Activated CD8-positive, alpha-beta T cell treated with anti-CD3 and anti-CD28 coated beads, Interleukin-2, amount 10 ng/mL, durations not matched to agents 7 days and 5 days (primary cell): ENCODE measurements at places on chromosomes 4 and X. TPM values are rescaled to one million over a fixed set of nuclear protein-coding genes. Genes with fewer than 3 reads are reported as not detected.
A peak's percentile ranks its signal among the peaks of the same experiment; 100 is the strongest.

The DDX53 gene
- not detected for total RNA-seq

The UGT2B10 gene
- not detected for total RNA-seq

The ADGRG4 gene
- not detected for total RNA-seq

The RAB33A gene
- 32.7 TPM for total RNA-seq

The GAGE12E gene
- not detected for total RNA-seq

The TMEM192 gene
- 6.7 TPM for total RNA-seq

The SPATA4 gene
- not detected for total RNA-seq

The NHS gene
- total RNA-seq: 1.7 TPM

The NKX6-1 gene
- total RNA-seq: not detected

The SH2D1A gene
- total RNA-seq: 42.0 TPM

The POF1B gene
- total RNA-seq: not detected

The BCORL1 gene
- 9.7 TPM for total RNA-seq

The NDNF gene
- total RNA-seq: not detected

The ANXA3 gene
- 4.2 TPM for total RNA-seq

The FAM53A gene
- 0.91 TPM for total RNA-seq

DNA sequence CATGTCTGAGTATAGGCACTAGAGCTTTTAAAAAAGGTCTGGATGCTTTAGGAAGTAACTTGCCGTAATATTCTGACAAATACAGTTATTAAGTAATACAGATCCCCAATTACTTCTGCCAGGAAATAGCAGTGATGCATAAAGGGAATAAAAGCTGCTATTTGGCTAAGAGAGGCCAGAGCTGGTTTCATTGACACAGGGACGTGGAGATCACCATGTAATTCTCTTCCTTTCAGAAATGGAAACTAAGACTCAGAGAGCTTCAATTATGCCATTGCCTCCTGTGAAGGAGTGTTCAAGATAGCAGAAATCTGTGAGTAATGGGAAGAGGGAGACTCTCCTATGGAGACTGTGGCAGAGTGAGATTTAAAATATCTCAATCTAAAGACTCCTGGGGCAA is 238.1 kb downstream of the SLITRK2 start:
- no peak overlapping the region for H3K27ac ChIP-seq
- H3K4me3 ChIP-seq: no peak overlapping the region
- no peaks in the 10 kb centered on the region for H3K27me3 ChIP-seq
- DNase-seq: no peak

- H3K27ac ChIP-seq: no peak overlapping the region
- no peaks in the 10 kb centered on the region for H3K27me3 ChIP-seq
- no peaks in the 10 kb centered on the region for H3K36me3 ChIP-seq
- no peaks in the 10 kb centered on the region for H3K4me1 ChIP-seq
These were observed 113.7 kb upstream of the NEXMIF start for GRCh38 chrX:75038925-75039324.

GRCh38 chr4:95580226-95580625 is 31.5 kb upstream of the UNC5C start:
- H3K27me3 ChIP-seq: no peaks in the 10 kb centered on the region
- DNase-seq: no peak
- H3K4me3 ChIP-seq: no peak overlapping the region
- H3K4me1 ChIP-seq: no peaks in the 10 kb centered on the region

DNA sequence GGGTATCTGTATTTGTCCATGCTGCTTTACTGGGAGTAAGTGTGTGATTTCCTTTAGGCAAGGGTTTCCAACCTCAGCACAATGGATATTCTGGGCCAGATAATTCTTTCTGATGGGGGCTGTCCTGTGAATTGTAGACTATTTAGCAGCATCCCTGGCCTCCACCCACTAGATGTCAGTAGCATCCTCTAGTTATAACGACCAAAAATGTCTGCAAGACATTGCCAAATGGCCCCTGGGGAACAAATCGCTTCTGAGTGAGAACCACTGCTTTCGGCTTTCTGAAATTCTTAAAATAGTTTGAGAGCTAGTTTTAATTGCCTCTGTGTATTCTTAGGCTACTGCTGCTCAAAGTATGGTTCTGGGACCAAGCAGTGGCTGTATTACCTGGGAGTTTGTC is 81.2 kb upstream of the GPM6B start:
- H3K4me3 ChIP-seq: no peak overlapping the region
- no peak for DNase-seq
- H3K4me1 ChIP-seq: no peaks in the 10 kb centered on the region
- H3K27me3 ChIP-seq: no peaks in the 10 kb centered on the region
- no peaks in the 10 kb centered on the region for H3K36me3 ChIP-seq

- H3K36me3 ChIP-seq: peaks cover 5% of the 10 kb centered on the region
- peaks cover 45% of the 10 kb centered on the region for H3K4me1 ChIP-seq
- H3K27ac ChIP-seq: peak overlapping the region; percentile 93
- H3K27me3 ChIP-seq: peaks cover under 1% of the 10 kb centered on the region
- peak overlapping the region; percentile 69 for H3K4me3 ChIP-seq
These were observed 217.6 kb downstream of the SNCA start for GRCh38 chr4:89619206-89619962.

DNA sequence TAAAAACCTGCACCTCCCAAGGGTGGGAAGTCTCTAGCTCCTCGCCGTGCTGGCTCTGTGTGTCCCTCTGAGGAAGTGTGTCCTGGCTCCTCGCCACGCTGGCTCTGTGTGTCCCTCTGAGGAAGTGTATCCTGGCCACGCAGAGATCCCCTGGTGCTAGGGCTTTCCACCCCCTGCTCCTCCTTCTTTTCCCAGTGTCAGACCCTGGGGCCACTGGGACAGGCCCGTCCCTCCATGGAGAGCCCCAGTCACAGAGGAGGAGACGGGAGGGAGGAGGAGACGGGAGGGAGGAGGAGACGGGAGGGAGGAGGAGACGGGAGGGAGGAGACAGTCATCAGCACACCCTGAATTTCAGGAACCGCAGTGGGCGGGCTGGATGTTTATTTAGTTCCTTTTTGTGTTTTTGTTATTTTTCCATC is 53.8 kb upstream of the HGFAC start:
- no peaks in the 10 kb centered on the region for H3K36me3 ChIP-seq
- H3K27ac ChIP-seq: no peak overlapping the region
- H3K27me3 ChIP-seq: peaks cover 3% of the 10 kb centered on the region
- H3K4me3 ChIP-seq: no peak overlapping the region
- DNase-seq: no peak

GRCh38 chr4:36283912-36284465 is 2.6 kb downstream of the DTHD1 start:
- DNase-seq: no peak
- H3K27me3 ChIP-seq: no peaks in the 10 kb centered on the region
- H3K27ac ChIP-seq: no peak overlapping the region
- H3K4me3 ChIP-seq: no peak overlapping the region

- DNase-seq: no peak
- no peaks in the 10 kb centered on the region for H3K4me1 ChIP-seq
- H3K4me3 ChIP-seq: no peak overlapping the region
- H3K27ac ChIP-seq: no peak overlapping the region
These were observed 112.6 kb upstream of the FAM9A start for GRCh38 chrX:8913655-8914409.

DNA sequence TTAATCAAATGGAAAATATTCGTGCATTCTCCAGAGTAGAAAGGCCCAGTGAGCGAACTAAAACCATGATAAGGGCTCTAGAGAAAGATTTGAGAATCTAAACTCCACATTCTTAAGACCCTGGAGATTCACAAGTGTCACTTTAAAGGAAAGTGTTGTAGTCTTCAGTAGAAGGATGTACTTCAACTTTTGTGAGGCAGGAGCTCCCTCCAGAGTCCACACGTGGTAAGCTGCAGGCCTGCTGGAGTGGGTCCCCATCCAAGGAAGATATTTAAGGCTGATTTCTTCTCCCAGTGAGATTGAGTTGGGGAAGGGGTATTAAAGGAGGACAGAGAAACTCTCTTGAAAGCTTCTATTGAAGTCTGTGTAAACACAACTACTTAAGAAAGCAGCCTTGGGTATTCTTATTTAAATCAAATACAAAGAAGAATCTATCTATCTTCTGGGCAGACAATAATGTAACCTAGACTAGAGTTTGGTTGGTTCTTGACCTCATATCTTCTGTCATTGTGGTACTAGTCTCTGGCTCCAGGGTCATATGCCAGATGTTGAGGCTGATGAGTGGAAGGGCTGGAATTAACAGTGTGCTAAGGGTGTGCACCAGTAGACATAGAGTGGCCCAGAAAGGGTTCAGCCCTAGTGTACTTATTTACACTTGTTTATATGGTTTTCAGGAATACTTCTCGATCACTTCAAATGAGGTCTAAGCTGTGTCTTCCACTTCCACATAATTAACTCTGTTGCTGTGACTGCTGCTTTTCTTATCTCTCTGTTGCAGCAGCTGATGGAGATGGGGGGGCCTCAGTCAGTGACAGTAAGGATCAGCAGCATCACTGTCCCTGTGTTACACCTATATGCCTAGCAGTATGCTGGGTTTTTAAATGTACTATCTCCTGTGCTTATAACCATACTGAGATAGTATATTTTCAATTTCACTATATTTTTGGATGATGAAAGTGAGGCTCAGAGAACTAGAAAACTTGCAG is 76.1 kb downstream of the HMGB2 start:
- no peaks in the 10 kb centered on the region for H3K36me3 ChIP-seq
- no peaks in the 10 kb centered on the region for H3K27me3 ChIP-seq
- peak; percentile 68 for DNase-seq
- H3K4me1 ChIP-seq: no peaks in the 10 kb centered on the region
- no peak overlapping the region for H3K27ac ChIP-seq

- no peak overlapping the region for H3K4me3 ChIP-seq
- H3K27me3 ChIP-seq: no peaks in the 10 kb centered on the region
- H3K4me1 ChIP-seq: no peaks in the 10 kb centered on the region
- no peak overlapping the region for H3K27ac ChIP-seq
- DNase-seq: no peak
These were observed 109.9 kb upstream of the LIMCH1 start for GRCh38 chr4:41427931-41428600.

GRCh38 chr4:152870606-152871005 is 65.5 kb upstream of the FHDC1 start:
- no peak overlapping the region for H3K4me3 ChIP-seq
- H3K27me3 ChIP-seq: no peaks in the 10 kb centered on the region
- no peaks in the 10 kb centered on the region for H3K4me1 ChIP-seq
- peaks cover 20% of the 10 kb centered on the region for H3K36me3 ChIP-seq

DNA sequence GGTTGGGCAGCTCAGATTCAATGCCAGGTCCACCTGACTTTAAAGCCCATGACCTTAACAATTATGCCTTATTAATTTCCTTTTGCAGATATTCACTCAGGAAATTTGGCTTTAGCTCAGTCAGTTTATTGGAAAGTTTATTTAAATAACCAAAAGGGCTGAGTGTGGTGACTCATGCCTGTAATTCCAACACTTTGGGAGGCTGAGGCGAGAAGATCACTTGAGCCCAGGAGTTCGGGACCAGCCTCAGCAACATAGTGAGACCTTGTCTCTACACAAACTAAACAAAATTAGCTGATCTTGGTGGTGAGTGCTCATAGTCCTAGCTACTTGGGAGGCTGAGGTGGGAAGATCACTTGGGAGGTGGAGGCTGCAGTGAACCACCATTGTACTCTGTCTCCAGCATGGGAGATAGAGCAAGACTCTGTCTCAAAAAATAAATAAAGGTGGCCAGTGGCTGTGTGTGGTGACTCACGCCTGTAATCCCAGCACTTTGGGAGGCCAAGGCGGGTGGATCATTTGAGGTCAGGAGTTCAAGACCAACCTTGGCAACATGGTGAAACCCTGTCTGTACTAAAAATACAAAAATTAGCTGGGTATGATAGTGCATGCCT is 43.3 kb downstream of the RHOH start:
- peaks cover 90% of the 10 kb centered on the region for H3K36me3 ChIP-seq
- no peak for DNase-seq
- peak overlapping the region; percentile 71 for H3K4me3 ChIP-seq
- no peaks in the 10 kb centered on the region for H3K27me3 ChIP-seq

DNA sequence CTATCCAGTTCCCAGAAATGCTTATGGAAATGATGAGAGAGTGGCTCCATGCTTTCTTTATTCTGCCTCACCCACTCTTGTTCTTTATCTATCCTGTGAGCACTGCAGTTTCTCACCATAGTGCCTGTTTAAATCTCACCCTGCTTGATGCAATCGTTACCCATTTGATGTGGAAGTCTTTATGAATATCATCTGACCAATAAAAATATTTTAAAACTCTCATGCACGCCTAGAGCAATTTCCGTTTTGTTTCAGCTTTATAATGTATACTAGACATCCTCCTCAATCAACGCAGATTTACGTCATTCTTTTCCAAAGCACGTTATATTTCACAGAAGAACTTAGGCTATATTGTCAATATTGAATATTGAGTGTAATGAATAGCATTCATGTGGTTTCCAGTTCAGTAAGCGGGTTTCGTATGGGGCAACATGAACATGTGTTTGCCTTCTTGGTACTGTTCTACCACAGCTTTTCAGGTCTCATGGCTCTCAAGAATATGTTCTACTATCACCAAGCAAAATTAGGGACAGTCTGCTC is 32.9 kb downstream of the GPM6A start:
- no peak overlapping the region for H3K4me3 ChIP-seq
- H3K27ac ChIP-seq: no peak overlapping the region
- DNase-seq: no peak
- H3K4me1 ChIP-seq: no peaks in the 10 kb centered on the region
- no peaks in the 10 kb centered on the region for H3K36me3 ChIP-seq

- no peaks in the 10 kb centered on the region for H3K27me3 ChIP-seq
- DNase-seq: no peak
- H3K4me3 ChIP-seq: no peak overlapping the region
- no peaks in the 10 kb centered on the region for H3K36me3 ChIP-seq
These were observed 415 bp upstream of the TENM3 start for GRCh38 chr4:182242787-182243186.

- H3K27ac ChIP-seq: no peak overlapping the region
- H3K4me1 ChIP-seq: no peaks in the 10 kb centered on the region
- no peaks in the 10 kb centered on the region for H3K36me3 ChIP-seq
- no peaks in the 10 kb centered on the region for H3K27me3 ChIP-seq
These were observed 125.4 kb upstream of the ZCCHC13 start for GRCh38 chrX:74178536-74178935.

GRCh38 chr4:112127048-112127637 is 18.1 kb upstream of the FAM241A start:
- H3K4me1 ChIP-seq: no peaks in the 10 kb centered on the region
- H3K36me3 ChIP-seq: no peaks in the 10 kb centered on the region
- DNase-seq: no peak
- H3K27me3 ChIP-seq: peaks cover 14% of the 10 kb centered on the region
- H3K27ac ChIP-seq: no peak overlapping the region

DNA sequence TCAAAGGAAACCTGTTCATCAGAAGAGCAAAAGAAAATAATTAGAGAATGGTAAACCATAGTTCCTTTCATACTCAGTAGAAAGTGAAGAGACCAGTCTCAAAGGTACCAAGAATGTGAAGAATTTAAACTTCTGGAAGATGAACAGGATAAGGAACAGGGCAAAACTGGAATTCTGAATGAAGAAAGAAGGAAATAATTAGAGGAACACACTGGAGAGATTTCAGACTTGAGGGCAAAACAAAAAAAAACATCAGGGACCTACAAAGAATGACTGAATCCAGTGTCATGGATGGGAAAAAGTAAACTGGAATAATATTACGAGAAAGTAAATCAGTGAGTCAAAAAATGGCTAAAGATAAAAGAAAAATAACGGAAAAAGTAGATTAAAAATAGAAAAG is 245.6 kb upstream of the NEIL3 start:
- no peaks in the 10 kb centered on the region for H3K36me3 ChIP-seq
- H3K27ac ChIP-seq: no peak overlapping the region
- no peaks in the 10 kb centered on the region for H3K4me1 ChIP-seq
- H3K27me3 ChIP-seq: no peaks in the 10 kb centered on the region
